ENCODE measurements at places on chromosomes 5 and 9. TPM values are rescaled to one million over a fixed set of nuclear protein-coding genes. Genes with fewer than 3 reads are reported as not detected.

DNA sequence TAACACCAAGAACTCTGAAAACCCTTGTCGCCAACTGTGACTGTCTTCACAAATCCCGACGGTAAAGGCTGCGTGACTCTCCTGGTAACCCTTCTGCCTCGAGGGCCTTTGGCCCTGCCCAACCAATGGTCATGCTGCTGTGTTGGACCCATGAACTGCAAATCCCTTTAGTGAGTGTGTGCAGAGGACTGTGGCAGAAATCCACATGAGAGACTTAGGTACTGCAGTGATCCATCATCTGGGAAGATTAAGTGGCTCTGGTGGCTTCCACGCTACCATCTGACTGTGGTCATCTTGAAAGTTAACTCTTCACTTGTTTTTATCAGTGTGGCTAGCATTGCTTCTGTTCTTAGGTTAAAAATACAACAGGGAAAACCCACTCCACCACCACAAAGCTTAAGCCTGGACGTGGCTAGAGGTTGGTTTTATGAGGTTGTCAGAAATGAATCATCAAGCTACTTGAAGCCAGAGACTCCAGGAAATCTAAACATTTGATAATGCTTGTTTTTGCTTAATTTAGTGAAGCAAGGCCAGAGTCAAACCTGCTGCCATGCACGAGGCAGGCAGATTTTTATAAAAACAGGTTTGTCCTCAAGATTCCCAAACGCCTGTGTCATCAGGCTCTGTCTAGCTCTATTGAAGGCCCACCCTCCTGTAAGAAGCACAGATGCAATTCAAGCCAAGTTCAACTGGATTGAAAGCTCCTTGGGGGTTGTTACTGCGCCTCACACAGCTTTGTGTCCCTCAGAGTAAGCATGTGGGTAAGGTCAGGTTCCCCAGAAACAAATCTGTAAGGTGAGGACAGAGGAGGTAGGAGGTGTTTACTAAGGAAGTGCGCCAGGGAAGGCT, 52.7 kb upstream of the ERCC6L2 start:
- DNase-seq, result no peak

DNA sequence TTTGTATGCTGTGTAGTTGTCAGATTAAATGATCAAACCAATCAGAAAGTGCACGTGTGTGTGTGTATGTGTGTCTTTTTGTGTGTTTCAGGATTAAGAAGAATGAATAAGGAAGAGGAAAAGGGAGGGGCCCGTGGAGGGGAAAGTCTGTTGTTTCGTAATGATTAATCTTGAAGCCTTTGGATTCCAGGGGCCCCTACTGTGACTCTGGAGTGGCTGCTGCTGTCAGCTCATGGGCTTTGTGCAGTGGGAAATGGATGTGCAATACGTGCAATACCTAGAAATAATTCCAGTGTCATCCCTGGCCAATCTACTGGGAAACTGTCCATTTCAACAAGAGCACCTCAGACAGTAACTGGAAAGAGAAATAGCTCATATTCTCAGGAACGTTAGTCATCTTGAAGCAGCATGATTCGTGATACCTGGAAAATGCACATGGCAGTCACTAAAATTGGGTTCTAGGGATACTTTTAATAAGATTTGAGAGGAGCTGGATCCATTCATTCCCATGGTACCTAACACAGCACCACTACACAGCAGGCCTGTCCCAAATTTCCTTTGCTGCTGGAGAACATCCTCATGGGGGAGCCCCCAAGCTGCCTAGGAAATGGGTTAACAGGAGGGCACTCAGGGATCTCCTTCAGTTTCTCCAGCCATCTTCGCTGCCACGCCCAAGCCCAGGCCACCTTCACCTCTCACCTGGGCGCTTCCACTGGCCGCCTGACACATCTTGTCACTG, 186.3 kb downstream of the NR3C1 start:
- no peak for DNase-seq

Gene RBM27
- polyA plus RNA-seq, result 8.3 TPM

Gene PRR16
- not detected for polyA plus RNA-seq

GRCh38 chr5:154900066-154900465, 37.9 kb downstream of the GEMIN5 start:
- no peak for DNase-seq

Gene ZNF300
- 2.0 TPM for polyA plus RNA-seq

Gene IFNA6
- polyA plus RNA-seq, result not detected

DNA sequence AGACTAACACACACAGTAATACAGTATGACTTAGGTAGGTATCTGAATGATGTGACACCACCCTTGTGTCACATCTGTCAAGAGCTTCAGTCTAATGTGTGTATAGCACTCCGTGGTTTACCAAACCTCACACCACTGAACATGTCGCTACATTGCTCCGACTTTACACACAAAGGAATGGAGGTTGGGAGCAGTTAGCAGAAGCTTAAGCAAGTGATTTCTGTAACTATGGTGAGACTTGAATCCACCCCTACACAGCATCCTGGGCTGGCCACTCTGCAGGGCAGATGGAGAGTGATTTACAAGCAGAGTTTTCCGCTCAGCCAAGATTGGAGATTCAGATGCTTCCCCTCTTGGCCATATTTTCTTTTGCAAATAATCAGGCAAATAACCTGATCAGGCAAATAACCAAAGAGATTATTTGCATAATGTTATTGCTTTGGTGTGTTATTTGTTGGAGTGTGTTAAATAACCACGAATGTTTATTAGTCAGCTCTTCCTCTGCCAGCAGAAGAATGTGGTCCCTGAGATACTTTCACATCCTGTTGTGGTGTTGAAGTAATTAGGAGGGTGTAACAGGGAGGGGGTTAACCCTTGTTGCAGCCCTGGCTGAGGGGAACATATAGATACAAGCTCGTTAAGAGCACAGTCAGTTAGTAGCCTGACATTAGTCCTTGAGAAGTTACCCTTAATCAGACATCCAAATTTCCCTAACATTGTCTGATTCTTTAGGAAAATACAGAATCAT, 92.8 kb downstream of the SNX18 start:
- peak; percentile 75 for DNase-seq

GRCh38 chr9:70883963-70884793, 237.2 kb downstream of the TRPM3 start:
- no peak for DNase-seq

GRCh38 chr9:13083963-13084528, 195.4 kb downstream of the MPDZ start:
- no peak for DNase-seq

Gene SNAPC3
- polyA plus RNA-seq, result 18.0 TPM

GRCh38 chr9:89420397-89421178, 77.3 kb downstream of the SEMA4D start:
- DNase-seq, result no peak

Gene MYOZ3
- polyA plus RNA-seq, result not detected

Gene CDX1
- not detected for polyA plus RNA-seq

Measured in naive B cell (primary cell).